Stimulated activated CD8-positive, alpha-beta memory T cell treated with anti-CD3 and anti-CD28 coated beads, Interleukin-15, amount 100 ng/mL, for 24 hours (primary cell): ENCODE measurements at places on chromosomes 3 and 15.

DNA sequence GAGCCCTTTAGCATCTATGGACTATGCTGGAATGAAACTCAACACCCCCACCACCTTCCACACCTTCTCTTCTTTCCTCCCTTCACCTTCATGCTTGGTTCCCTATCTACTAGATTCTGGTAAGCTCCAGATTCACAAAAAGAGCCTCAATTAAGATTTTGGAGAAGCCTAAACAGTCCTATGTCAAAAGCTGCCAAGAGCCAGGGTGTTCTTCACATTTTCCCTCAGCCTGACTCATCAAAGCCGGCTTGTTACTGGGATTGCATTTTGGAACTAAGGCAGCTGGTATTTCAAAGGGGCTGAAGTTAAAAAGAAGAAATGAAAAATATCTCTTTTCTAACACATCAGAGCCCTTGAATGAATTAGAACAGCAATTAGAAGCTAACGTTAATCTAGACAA, 247.7 kb downstream of the MYRIP start:
- DNase-seq: no peak

DNA sequence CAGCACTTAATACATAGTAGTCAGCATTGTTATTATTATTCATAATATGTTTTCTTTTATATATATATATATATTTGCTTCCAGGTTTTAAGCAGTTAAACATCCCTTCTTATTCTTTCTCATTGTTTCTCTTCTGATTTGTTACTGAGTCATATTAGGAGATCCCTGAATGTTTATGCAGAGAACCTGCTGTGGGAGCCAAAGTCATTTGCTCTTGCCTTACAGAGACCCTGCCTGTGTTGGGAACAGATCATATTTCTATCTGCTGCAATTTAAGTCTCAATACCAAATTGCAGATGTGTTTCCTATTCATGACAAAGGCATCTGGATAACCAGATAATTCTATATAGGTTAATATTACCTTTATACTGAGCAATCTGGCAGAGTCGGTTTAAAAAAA, 323.0 kb upstream of the UMPS start:
- DNase-seq: no peak

DNA sequence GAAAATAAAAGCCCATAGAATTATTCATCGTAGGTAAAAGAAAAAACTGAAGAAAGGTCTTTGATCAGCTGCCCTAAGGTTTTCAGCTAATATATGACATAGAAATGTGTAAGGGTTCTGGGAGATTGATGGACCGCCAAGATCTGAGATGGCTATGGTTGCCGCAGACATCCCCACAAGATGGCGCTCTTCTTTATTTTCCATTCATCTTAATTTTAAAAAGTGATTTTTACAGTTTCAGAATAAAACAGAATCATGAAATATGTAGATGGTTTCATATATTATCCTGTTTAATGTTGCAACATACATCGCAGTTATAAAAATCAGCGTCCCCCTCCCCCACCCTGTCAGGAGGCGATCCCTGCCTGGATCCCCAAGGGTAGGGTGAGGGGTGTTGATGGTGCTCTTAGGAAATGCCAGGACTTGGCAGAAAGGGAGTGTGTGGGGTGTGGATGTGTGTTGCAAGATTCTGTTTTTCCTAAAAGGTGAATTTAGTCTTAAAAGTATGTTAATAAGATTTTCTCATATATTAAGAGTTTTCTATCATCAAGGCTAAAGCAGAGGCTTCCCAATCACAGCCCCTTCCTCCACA, 68.8 kb downstream of the ANXA2 start:
- DNase-seq: no peak

- DNase-seq: no peak
These were observed 637.2 kb downstream of the NTRK3 start for GRCh38 chr15:87619161-87619960.

GRCh38 chr3:152922554-152922953, 87.6 kb downstream of the P2RY1 start:
- DNase-seq: no peak

GRCh38 chr3:49422379-49423248, at the start of gene AMT:
TSS of gene AMT (minus strand) at chr3:49422473. CDS start at chr3:49422450, 23 bp downstream.
- DNase-seq: no peak

DNA sequence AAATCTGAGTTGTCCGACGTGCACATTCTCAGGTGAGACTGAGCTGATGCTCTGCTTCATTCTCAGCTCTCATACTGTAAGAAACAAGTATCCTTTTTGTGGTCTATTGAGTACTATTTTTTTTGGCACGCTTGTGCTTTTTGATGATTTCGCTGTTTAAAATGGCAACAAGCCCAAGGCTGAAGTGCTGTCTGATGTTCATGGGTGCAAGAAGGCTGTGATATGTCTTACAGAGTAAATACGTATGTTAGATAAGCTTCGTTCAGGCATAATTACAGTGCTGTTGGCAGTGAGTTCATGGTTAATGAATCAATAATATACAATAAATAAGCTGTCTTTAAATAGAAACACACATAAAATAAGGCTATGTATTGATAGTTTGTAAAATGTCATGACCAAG, 27.2 kb downstream of the AQR start:
- DNase-seq: no peak

- no peak for DNase-seq
These were observed 25.9 kb upstream of the SLC41A3 start for GRCh38 chr3:126109880-126110235.

DNA sequence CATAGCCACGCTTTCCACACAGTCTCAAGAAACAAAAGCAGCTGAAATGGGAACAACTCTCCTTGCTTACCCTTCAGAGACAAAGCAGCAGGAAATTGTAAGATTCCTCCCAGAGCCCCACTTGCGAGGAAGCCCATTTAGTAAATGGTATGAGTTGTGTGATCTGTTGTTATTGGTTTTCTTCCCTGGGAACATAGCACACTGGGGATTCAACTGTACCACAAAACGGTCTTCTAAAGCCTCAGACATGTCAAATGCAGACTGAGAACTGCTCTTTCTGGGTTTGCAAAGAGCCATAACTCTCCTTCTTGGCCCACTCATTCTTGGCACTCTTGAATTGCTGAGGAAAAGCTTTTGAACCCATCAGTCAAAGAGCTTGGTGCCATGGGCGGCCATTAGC, 101.0 kb upstream of the COL8A1 start:
- DNase-seq: no peak

DNA sequence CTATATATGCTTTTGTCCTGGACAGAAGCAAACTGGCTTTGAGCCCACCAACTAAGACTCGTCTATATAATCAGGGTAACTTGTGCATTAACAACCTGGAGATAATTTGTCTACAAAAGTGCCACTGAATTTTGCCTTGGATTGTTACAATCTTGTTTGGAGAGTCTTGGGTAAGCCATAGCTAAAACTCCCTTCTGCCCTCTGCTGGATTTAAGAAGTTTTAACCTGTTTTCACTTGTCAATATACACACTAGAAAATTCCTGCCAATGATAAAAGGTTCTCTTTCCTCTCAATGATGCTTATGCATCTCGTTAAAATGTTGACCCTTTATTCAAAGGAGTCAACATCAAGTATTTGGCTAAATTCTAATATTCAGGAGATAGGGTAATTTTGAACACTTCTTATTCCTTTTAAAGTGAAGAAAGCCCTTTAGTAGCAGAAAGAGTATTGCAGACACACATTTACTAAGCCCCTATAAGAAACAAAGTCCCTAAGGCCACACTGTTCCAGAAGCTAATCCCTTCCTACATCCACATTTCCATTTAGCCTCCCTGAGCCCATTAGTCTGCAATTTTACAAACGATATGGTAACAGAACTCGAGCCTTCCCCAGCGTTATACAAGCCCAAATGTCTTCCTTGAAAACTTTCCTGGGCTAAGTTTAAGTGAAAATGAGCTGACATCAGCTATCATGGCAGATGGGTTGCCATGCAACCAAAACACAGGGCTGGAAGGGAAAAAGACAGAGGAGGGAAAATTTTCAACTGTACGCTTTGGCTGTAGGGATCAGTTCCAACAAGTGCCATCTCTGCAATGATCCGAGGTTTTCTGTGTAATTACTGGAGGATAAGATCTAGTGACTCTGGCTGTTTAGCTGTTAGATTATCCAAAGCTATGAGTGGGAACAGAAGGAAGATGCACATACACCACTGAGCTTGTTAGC, 75.9 kb upstream of the FGF12 start:
- no peak for DNase-seq

DNA sequence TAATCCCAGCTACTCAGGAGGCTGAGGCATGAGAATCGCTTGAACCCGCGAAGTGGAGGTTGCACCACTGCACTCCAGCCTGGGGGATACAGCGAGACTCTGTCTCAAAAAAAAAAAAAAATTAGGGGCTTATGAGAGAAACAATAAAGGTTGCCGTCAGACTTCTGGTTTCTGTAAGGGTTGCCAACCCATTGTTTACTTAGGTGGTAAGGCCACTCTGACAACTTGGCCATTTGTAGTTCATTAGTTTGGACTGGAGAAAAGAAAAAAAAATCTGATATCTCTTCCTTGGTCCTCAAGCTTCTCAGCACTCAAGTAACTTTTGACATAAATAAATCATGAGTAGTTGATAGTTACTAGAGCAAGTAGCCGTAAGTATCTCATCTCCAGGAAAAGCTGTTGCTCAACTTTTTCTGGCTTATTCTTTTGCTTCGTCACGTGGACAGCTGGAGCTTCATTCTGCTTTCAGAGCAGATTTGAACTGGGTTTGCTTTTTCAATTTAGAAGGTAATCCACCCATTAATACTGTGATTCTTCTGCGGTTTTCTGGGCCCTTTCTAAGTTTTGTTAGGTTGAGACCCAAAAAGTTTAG, 9.4 kb downstream of the SNX1 start:
- no peak for DNase-seq

- DNase-seq: no peak
These were observed 54.2 kb downstream of the MEIS2 start for GRCh38 chr15:37045859-37046740.

DNA sequence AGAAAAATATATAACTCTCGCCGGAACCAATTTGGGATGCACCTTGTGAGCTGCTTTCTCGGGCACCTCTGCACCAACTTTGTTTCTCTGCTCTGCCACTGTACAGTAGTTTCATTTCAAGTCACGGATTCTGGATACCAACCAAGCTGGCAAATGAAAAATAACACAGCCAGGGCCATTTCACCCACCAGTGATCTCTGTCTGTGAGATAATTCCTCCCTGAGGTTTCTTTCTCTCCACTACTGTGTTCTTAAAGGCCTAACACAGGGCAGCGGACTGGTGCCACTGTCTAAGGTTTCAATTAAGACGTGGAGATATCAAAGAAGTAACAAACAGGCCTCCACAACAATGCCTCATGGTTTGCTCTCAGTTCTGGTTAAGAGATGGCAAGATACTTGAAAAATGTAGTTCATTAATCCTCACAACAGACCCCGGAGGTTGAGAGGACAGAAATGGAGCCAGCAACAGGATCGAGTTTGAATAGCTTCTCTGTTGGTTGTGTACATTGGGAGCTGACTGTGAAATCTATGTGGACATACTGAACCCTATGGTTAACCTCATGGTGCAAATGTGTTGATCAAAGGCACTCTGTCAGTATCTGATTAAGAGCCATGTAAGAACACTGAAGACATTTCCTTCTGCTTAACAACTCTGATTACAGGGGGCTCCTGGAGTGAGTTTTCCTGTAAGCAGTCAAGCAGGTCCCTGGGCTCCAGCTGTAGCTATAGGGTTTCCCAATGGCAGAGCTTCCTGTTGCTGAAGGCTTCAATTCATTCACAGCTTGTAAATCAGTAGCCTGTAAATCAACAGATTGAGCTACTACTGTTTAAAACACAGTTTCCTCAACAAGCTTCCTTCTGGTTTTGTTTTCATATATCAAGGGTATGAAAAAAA, 470.5 kb downstream of the EPHA3 start:
- DNase-seq: no peak

DNA sequence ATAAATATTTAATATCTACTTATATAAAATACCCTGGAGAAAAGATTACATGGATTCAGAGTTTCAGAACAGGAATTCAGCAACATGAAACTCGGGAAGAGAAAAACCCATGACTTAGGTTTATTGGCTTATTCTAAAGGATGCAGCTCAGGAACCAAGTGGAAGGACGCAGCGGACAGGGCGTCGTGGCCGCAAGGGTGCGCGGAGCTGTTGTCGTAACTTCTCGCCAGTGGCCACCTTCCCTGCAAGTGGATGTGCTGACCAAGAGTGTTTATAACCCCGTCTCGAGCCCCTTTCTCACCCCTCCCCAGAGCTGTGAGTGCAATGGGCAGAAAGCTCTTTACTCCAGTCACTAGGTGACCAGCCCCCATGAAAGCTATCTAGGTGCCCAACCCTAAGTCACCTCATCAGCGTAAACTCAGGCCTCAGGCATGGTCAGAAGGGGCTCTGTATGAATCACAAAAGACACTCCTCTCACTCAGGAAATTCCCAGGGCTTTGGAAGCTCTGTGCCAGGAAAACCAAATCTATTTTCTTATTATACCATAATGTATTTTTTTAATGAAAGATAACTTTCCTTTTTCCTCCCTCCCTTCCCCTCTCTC, 77.3 kb downstream of the CHRNA7 start:
- DNase-seq: no peak

DNA sequence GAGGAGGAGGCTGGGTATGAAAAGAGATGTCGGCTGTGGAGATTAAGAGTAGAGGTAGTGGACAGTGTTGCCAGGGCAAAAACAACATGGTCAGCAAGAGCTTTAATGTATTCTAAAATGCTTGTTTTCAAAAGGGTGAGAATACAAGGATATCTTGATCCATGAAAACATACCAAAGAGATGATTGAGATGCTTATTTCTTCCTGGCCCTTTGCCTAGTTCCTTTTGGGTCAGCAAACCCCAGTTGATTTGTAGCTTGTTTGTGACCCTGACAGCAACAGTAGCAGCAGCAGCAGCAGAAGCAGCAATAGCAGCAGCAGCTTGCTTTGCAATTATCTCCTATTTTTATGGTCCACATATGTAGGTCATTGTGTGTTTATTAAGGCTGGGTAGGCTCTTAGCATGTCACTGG, 337.3 kb downstream of the LPP start:
- no peak for DNase-seq

- no peak for DNase-seq
These were observed 833.7 kb downstream of the FHIT start for GRCh38 chr3:60417576-60417975.

- DNase-seq: no peak
These were observed 268.0 kb upstream of the ARHGEF26 start for GRCh38 chr3:153853163-153853562.

GRCh38 chr3:171193693-171194092, 167.2 kb upstream of the SLC2A2 start:
- DNase-seq: no peak

DNA sequence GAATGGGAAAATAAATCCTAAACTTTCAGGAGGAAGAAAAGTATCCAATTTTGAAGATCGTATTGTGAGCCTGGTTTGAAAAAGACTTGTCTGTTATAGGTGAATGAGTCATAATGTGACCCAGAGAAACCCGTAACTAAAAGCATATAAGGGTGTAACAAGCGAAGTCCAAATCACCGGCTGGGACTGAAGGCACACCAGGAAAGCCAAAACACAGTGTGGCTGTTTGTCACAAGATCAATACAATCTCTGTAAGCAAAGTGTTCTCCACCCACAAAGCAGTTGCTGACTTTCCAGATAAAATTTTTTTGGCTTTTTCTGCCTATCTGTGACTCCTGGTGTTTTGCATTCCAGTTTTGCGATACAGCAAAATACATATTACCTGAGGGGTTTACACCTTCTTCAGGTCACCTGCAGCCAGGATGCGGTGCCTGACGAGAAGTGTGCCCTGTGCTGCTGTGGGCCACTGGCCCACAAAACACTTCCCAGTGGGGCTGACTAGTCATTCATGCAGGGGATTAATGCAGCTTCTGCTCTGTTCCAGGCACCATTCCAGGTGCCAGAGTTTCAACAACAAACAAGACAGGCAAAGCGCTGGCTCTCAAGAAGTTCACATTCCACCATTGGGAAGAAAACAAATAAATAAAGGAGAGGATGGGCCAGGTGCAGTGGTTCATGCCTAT, 14.4 kb downstream of the HES1 start:
- no peak for DNase-seq
